ENCODE measurements at places on chromosomes 5 and 9.
A peak's percentile ranks its signal among the peaks of the same experiment; 100 is the strongest.

- H3K36me3 ChIP-seq: no peaks in the 10 kb centered on the region
- H3K27ac ChIP-seq: no peak overlapping the region
- DNase-seq: no peak
- no peaks in the 10 kb centered on the region for H3K27me3 ChIP-seq
Observed at GRCh38 chr9:15150939-15151338, 156.1 kb downstream of the TTC39B start.

- no peaks in the 10 kb centered on the region for H3K36me3 ChIP-seq
- peak overlapping the region; percentile 88 for H3K27ac ChIP-seq
- DNase-seq: no peak
- no peak overlapping the region for H3K4me3 ChIP-seq
- peaks cover 15% of the 10 kb centered on the region for H3K4me1 ChIP-seq
Observed at GRCh38 chr9:127449332-127449966, 1.8 kb downstream of the RPL12 start.

GRCh38 chr5:114296191-114296590, 65.7 kb upstream of the KCNN2 start:
- no peaks in the 10 kb centered on the region for H3K4me1 ChIP-seq
- H3K36me3 ChIP-seq: no peaks in the 10 kb centered on the region
- no peaks in the 10 kb centered on the region for H3K27me3 ChIP-seq
- H3K27ac ChIP-seq: no peak overlapping the region

DNA sequence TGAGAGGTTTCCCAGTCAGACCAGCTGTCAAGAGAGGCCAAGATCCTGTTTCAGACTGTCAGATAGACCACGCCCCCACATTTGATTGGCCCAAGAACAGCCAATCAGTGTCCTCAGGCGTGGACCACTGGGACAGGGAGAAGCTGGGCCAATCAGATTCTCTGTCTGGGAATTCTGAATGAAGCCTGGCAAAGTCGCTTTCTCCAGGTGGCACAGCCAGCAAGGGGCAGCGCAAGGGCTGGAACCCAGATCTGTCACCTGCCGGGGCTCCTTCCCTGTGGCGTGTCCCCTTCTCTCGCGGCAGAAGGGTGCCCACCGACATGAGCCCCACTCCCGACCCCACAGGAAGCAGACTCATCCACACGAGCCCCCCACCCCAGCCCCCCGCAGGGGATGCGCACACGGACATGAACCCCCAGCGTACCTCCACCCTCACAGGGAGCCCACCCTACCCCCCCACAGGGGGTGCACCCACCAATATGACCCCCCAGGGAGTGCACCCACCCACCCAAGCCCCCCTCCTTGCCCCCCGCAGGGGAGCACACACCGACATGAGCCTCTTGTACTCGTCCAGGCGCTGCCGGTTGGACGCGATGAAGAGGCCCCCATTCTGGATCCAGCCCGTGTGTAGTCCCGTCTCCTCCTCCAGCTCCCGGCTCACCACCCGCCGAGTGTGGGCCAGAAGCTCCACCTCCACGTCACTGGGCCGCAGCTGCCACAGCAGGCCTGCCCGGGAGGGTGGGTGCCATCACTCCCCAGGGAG, 6.1 kb downstream of the SARDH start:
- H3K27ac ChIP-seq: no peak overlapping the region
- no peaks in the 10 kb centered on the region for H3K36me3 ChIP-seq
- no peak for DNase-seq
- no peaks in the 10 kb centered on the region for H3K4me1 ChIP-seq

GRCh38 chr5:41253109-41253508, 39.8 kb upstream of the C6 start:
- H3K27ac ChIP-seq: no peak overlapping the region
- no peak overlapping the region for H3K4me3 ChIP-seq
- H3K27me3 ChIP-seq: no peaks in the 10 kb centered on the region
- no peaks in the 10 kb centered on the region for H3K4me1 ChIP-seq
- no peak for DNase-seq
- no peaks in the 10 kb centered on the region for H3K36me3 ChIP-seq

DNA sequence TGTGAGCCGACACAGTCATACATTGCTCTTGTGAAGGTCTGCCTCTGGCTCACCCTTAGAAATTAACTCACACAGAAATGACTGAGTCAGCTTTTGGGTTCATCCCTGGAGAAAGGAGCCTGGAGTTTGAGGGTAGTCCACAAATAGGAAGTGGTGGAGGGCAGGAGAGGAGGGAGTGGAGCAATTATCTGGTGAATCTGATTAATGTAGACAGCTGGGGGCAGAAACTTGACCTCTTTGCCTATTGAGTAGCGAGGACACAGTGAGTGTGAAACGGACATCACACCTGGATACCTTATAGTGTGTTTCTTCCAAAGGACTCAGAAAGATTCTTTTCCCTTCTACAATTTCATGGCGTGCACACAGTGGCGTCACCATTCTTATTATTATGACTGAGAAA, 48.5 kb upstream of the MSX2 start:
- no peak overlapping the region for H3K27ac ChIP-seq
- no peaks in the 10 kb centered on the region for H3K4me1 ChIP-seq
- no peak for DNase-seq
- no peaks in the 10 kb centered on the region for H3K36me3 ChIP-seq
